ENCODE measurements at places on chromosomes 1 and 21.

DNA sequence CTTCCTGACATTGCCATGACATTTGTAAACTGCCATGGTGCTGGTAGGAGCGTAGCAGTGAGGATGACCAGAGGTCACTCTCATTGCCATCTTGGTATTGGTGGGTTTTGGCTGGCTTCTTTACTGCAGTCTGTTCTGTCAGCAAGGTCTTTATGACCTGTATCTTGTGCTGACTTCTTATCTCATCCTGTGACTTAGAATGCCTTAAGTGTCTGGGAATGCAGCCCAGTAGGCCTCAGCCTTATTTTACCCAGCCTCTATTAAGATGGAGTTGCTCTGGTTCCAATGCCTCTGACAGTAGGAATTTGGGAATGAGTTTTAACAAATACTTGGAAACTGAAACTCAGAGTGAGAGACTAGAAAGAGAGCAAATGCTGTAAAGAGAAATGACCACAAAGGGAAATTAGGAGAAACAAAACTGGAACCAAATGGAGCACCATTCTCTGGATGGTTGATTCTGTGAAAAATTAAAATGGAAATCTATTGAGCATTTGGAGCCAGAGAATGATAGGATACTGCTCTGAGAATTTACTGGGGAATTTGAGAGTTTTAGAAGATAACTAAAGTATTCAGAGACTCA is 50.1 kb upstream of the RHOU start:
- DNase-seq = no peak

DNA sequence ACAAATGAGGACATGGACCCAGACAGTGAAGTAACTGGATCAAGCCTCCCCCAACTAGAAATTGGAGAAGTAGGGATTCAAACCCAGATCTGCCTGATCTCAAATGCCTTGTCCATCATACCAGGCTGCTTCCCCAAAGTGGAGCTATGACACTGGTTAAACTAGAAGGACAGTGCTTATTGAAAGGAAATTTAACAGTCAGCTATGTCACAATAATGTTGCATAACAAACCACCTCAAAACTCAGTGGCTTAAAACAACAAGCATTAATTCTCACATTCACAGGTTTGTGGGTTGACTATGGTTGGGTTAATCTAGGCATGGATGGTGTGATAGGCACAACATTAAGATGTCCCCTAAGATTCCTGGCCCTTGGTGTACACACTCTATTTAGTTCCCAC is 107.1 kb downstream of the TAS1R2 start:
- no peak for DNase-seq

- DNase-seq = no peak
These were observed 15.3 kb upstream of the RNF187 start for GRCh38 chr1:228471762-228472398.

- DNase-seq = no peak
These were observed 11.8 kb downstream of the NFYC start for GRCh38 chr1:40703316-40703715.

DNA sequence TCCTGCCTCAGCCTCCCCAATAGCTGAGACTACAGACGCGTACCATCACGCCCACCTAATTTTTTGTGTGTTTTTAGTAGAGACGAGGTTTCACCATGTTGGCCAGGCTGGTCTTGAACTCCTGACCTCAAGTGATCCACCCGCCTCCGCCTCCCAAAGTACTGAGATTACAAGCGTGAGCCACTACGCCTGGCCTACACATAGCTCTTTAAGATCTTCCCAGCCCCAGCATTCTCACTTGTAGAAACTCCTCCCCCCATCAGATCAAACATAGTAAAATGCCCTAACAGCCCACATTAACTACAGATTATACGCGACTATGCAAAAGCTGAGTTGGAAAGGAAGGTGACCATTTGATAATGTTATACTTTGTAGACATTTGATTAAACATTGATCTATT is 634.8 kb downstream of the MATN1 start:
- no peak for DNase-seq

DNA sequence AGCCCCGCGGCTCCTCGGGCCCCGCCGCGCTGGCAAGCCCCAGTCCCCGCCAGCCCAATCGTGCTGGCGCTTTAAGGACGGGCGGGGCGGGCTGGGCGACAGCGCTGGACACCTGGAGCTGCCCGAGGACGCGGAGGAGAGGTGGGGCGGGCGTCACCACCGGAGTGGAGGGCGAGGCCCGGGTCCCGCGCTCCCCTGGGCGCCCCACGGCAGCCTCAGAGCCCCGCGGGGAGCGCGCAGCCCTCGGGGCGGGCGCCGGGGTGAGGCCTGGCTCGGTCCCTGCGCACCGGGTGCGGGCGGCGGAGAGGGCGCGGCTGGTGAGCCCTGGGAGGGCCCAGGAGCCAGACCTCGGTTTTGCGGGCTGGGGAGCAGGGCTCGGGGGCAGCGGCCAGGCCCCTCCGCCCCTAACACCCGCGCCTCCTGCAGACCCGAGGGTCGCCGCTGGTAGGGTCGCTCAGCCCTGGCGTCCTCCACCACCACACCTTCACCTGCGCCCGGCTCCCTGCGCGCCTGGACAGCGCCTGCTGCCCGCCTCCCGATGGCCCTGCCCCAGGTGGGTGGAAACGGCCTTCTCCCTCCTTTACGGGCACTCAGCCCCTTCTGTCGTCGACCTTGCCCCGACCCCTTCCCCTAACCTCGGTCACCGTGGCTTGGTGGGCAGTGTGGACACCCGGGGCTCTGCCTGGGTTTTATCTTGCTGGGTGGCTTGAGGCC is at the start of gene TMEM61:
Gene TMEM61, plus strand, starts transcription at position 101 of the 714 bp plus-strand sequence. Its CDS starts 438 bp downstream, at position 539.
- DNase-seq = no peak

GRCh38 chr1:115670476-115671175 is 28.9 kb downstream of the VANGL1 start:
- DNase-seq = no peak

DNA sequence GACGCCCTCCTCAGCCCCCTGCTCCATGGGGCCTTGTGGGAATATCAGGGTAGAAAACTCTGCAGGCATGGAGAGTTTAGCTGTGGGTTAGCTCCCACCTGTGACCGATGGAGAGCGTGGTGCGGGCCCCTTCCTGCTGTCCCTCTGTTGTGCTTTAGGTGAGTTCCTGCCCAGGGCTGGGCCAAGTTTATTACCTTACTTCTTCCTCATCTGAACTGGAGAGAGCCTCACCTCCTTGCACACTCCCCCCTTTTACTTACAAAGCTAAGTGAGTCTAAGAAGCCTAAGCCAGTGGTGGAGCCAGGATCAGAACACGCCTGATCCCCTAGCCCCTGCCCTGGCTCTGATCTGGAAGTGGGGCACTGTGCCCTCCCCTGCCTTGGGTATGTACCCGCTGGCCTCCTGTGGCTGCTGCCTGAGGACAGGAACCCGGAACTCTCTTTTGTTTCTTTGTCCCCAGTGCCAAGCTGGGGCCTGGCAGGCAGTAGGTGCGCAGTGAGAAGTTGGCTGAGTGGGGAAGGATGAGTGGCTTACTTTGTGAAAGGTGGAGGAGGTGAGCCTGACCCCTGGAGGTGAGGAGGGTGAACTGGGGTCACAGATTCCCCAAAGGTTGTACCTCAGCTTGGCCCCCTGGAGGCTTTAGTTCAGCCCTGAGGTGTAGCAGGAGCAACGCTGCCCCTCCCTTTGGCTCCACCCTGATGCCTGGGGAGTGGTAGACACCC is 32.9 kb downstream of the ARHGEF10L start:
- no peak for DNase-seq

DNA sequence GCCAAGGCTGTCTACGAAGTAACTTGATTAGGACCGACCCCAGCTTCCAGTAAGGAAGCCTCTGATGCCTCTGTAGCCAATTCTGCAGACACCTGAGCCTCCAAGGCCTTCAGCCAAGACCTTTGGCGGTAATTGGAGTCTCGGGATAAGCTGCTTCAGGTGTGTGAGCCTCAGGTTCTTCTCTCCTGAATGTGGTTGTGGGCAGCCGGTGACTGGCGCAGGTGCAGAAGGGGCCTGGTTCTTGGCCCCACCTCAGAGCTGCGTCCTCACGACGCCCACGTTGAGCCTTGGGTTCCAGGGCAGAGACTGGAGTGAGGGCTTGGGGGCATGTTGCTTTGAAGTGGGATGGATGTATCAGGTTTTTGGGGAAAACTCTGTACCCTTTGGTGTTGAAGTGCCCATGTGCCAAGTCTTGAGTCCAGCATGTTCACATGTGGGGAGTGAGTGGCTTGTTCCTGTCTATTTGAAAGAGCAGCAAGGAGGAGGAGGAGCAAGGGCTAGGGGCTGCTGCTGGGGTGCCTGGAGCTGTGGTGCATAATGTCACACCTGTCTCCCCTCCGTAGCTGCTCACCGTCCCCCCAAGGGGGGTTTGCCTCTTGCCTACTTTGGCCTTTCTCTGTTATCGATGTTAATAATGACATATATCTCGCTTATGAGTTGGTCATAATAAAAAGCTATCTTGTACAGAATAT is 1.4 kb downstream of the PSEN2 start:
- DNase-seq = no peak

- no peak for DNase-seq
These were observed 136.1 kb downstream of the DISP1 start for GRCh38 chr1:222950892-222951291.

DNA sequence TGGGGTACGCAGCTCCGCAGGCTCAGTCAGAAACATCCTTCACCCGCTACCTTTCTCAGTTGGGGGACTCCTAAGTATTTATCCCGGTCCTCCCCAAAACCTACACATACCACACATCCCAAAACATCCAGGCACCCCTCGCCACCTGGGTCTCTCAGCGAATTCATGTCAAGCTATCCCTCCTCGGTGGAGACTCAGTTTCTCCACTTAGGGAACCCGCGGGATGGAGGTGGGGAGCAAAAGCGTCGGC is 1.3 kb upstream of the ZBTB7B start:
- no peak for DNase-seq

DNA sequence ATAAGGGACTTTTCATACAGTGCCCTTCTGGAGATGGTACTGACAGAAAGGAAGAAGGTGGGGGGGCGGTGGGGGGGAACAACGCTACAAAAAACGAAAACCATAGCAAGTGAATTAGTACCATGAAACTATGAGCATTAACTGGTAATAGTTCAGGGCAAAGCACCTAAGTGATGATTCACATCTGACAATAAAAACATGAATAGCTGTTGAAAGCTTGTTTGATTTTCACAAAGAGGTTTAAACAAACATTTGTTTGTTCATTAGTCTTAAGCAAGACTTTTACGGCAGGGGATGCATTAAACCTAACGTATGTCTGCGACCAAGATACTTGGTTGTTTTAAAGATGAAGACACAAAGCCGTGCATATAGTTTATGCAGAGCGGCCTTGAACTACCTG is 177.5 kb downstream of the LMO4 start:
- no peak for DNase-seq

All from activated CD8-positive, alpha-beta memory T cell treated with anti-CD3 and anti-CD28 coated beads for 4 hours (primary cell).